Stimulated activated CD4-positive, alpha-beta T cell treated with anti-CD3 and anti-CD28 coated beads, Interleukin-1b, Interleukin-23, amount 100 ng/mL, for 4 hours (primary cell): ENCODE measurements at places on chromosomes 2 and 18.

GRCh38 chr2:84879584-84880394 lies 1.1 kb downstream of the TRABD2A start:
- DNase-seq = no peak

- no peak for DNase-seq
Measured at GRCh38 chr18:939958-940357, 35.3 kb downstream of the ADCYAP1 start.

- no peak for DNase-seq
Measured at GRCh38 chr2:233692648-233693047, at the start of gene UGT1A6. Gene UGT1A6 (plus strand): TSS chr2:233692890. CDS start chr2:233693005, 115 bp downstream.

DNA sequence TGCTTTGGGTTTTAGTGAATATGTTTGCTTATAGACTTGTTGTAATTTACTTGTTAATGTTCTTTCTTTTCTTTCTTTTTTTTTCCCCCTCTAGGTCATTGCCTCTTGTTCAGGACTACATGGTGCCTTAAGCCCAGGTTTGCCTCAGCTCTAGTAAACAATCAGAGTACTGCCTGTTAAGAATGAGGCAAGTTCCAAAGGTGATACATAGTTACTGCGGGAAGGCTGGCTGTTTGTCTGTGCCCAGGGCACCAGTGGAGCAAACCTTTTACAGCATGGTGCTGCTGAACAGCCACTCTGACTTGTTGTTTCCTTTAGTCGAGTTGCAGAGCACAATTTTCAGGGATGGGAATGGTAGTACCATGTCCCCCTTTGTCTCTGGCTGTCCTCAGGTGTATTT lies 517.2 kb downstream of the NYAP2 start:
- DNase-seq = no peak

- DNase-seq = no peak
Measured at GRCh38 chr2:17813010-17813741, 3.1 kb upstream of the MSGN1 start.
